Renal cortical epithelial cell (primary cell): ENCODE measurements at places on chromosomes 2 and 18.

- DNase-seq, result peak; percentile 38
Observed at GRCh38 chr2:226403369-226403768, 396.3 kb downstream of the IRS1 start.

DNA sequence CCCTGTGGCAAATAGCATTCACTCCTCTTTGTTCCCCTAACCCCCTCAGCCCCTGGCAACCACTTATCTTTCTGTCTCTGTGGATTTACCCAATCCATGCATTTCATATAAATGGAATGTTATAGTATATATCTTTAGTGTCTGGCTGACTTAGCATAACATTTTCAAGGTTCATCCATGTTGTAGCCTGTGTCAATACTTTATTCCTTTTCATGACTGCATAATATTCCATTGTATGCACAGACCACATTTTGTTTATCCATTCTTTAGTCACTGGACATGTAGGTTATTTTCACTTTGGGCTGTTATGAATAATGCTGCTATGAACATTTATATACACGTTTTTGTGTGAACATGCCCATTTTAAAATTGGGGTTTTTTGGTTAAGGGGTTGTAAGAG lies 42.8 kb downstream of the TET3 start:
- no peak for DNase-seq

GRCh38 chr2:54496920-54497319 lies 40.8 kb downstream of the SPTBN1 start:
- DNase-seq, result no peak

- no peak for DNase-seq
Observed at GRCh38 chr2:144671695-144672455, 152.0 kb upstream of the ZEB2 start.

DNA sequence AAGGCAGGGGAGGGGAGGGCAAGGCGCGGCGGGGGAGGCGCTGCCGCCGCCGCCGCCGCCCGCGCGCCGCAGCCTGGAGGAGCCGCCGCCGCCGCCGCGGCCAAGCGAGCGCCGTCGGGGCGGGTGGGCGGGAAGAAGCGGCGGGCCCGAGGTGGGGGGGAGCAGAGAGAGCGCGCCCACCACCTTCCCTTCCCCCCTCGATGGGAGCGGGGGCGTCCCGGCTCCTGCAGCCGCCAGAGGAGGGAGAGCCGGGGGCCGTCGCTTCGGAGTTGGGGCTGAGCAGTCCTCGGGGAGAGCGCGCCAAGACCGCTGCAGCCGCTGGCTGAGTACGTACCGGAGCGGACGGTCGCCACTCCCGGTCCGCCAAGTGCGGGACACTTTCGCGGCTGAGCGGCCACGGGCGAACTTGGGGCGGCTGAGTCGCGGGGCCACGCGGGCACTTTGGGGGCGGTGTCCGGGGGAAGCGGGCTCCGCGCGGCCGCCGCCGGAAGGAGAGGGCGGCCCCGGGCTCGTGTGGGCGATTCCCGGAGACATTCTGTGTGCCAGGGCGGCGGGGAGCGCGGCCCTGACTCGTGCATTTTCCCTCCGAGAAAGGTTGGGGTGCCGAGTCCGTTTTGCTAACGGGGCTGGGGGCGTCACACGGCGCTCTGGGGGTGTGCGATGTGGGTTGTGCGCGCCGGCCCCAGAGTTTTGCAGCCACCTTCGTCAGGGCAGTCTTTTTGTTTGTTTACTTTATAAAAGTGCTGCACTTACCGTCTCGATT lies at the start of gene NAB1:
Gene NAB1 (plus strand): TSS at position 49 of the 763 bp plus-strand sequence. CDS start 10,094 bp downstream, outside the sequence.
- DNase-seq, result no peak
